ENCODE measurements at places on chromosomes 3 and 15. TPM values are rescaled to one million over a fixed set of nuclear protein-coding genes. Genes with fewer than 3 reads are reported as not detected.
A peak's percentile ranks its signal among the peaks of the same experiment; 100 is the strongest.

LHFPL4 gene
- total RNA-seq: 1.2 TPM

CPLX3 gene
- not detected for total RNA-seq

DNA sequence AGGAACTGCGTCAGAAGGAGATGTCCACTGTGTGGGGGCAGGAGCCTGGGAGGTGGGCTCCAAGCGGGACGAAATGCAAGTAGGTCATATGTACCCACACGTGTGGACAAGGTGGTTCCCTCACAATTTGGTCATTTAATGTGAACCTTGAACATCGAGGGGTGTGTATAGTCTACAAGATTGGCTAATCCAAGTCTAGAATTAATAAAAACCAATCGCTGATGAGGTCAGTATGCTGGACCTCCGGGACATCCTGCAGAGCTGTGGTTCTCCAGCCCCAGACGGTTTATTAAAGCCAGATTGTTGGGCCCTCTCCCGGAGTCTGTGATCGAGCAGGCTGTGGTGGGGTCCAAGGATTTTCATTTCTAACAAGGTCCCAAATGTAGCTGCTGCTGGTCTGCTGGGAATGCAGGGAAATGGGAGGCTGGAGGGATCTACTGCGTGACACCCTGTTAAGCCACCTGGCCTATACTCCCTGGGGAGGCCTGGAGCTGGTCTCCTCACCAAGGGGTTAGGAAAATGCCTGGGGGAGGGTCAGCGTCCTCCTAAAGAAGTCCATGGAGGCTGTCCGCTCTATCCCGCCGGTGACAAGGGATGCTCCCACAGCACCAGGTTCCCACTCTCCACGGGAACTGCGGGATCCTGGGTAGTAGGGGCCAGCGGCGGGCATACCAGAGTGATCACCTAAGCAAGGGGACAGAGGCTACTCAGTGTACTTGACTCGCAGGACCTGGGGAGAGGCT is 25.1 kb downstream of the PCSK6 start:
- H3K4me1 ChIP-seq: no peaks in the 10 kb centered on the region
- no peak for DNase-seq
- H3K27me3 ChIP-seq: no peaks in the 10 kb centered on the region
- no peak overlapping the region for H3K27ac ChIP-seq
- H3K36me3 ChIP-seq: no peaks in the 10 kb centered on the region

- no peak overlapping the region for H3K27ac ChIP-seq
- H3K4me3 ChIP-seq: no peak overlapping the region
- H3K4me1 ChIP-seq: no peaks in the 10 kb centered on the region
- no peaks in the 10 kb centered on the region for H3K27me3 ChIP-seq
- H3K36me3 ChIP-seq: no peaks in the 10 kb centered on the region
These were observed 12.8 kb downstream of the DENND6A start for GRCh38 chr3:57680046-57680445.

DNA sequence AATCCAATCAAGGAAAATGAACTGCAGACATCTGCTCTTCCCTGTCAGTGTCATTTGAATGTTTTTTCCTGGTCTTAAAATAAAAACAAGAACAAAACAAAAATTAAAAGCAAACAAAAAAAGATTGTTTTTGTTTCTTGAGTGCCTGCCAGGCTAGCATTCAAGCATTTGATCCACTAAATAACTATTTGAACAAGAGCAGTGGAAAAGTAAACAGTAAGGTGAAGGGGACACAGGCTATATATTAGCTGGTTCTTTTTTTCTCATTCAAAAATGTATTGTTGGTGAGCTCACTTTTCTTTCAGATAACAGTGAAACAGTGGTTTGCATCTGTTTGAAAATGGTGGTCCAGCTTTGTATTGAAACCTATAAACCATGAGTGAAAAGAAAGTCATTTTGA is 586.9 kb upstream of the SGO1 start:
- no peaks in the 10 kb centered on the region for H3K4me1 ChIP-seq
- DNase-seq: no peak
- no peaks in the 10 kb centered on the region for H3K27me3 ChIP-seq

LRTM1 gene
- total RNA-seq: not detected

BBS4 gene
- total RNA-seq: 10.5 TPM

DNA sequence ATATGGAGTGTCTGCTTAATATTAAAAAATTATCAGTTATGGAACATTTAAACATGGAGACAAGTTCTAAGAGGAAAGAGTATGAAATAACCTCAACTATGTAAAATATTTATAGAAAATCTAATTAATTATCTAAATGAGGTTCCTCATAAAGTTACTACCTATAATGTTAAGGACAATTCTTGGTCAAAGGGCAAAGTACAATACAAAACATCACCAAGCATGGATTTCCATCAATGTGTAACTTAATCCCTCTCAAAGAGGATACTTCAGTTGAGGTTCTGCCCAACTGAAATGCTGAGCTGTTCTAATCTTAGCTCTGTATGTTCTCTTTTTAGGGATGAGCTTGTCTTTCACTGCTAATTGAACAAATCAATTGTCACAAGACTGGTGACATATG is 56.0 kb upstream of the CHRM5 start:
- H3K36me3 ChIP-seq: no peaks in the 10 kb centered on the region
- no peaks in the 10 kb centered on the region for H3K27me3 ChIP-seq
- H3K27ac ChIP-seq: no peak overlapping the region
- no peak overlapping the region for H3K4me3 ChIP-seq

DNA sequence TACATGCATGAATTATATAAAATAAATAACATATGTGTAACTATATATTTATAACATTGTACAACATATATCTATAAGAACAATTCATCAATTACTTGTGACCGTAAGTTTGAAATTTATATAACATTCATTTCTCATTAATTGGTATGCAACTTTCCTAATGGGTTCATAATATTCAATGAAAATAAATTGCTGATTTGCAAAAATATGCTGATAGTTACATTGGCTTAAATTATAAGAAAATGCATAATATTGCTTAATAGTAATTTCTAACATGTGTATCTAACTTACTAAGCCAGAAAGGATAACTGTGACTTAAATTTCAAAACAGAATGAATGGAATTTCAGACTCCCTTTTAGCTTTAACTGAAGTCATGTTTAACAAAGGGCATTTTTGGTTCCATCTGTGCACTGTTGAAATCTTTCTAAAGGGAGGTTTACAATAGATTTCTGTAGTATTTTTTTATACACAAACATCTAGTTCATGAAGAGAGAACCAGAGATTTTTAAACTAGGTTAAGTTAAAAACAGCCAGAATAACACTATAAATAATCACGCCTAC is 310.9 kb downstream of the TBC1D5 start:
- no peaks in the 10 kb centered on the region for H3K27me3 ChIP-seq
- no peaks in the 10 kb centered on the region for H3K36me3 ChIP-seq
- DNase-seq: no peak
- no peak overlapping the region for H3K27ac ChIP-seq
- H3K4me1 ChIP-seq: peaks cover 16% of the 10 kb centered on the region
- no peak overlapping the region for H3K4me3 ChIP-seq

GRCh38 chr3:129462361-129462968 is 22.4 kb downstream of the IFT122 start:
- no peaks in the 10 kb centered on the region for H3K4me1 ChIP-seq
- no peak overlapping the region for H3K4me3 ChIP-seq
- no peaks in the 10 kb centered on the region for H3K27me3 ChIP-seq
- no peak for DNase-seq

GRCh38 chr15:33737687-33738601 is 230.4 kb upstream of the CHRM5 start:
- peak; percentile 28 for DNase-seq
- H3K4me3 ChIP-seq: no peak overlapping the region
- H3K27ac ChIP-seq: no peak overlapping the region
- no peaks in the 10 kb centered on the region for H3K4me1 ChIP-seq
- H3K27me3 ChIP-seq: no peaks in the 10 kb centered on the region

DNA sequence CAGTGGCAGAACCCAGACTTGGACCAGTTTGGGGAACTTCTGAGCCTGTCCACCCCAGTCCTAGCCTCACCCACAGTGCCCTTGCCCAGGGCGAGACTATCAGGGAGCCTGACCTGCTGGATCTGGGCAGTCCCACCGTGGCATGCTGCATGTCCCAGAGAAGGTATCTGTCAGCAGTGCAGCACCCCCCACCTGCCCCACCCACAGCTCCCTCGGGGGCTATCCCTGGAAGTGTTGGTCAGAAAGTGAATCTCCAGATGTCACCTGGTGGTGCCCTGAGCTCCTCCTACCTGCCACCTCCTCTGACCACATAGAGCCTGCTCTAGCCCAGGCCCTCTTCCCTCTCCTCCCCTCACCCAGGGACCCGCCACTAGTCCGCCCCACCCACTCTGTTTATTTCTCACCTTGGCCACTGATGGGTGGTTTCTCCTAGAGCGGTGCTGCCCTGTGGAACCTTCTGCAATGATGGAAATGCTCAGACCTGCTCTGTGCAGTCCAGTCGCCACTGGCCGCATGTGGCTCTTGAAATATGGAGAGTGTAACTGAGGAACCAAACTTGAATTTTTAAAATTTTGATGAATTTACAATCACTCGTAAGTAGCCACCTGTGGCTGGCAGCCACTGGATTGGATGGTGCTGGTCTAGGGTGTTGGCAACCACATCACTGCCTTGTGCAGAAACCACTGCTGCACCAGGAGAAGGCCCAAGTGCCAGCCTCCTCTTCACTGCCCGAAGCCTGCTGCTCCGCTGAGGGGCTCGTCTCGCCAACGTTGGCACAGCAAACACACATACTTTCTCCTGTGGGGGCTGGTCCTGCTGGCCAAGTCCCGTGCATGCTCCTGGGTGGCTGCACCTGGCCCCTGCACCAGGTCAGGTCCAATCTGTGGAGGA is 13.1 kb downstream of the HDAC11 start:
- H3K27ac ChIP-seq: no peak overlapping the region
- no peaks in the 10 kb centered on the region for H3K36me3 ChIP-seq
- no peak overlapping the region for H3K4me3 ChIP-seq

GRCh38 chr3:178343433-178344038 is 192.7 kb upstream of the KCNMB2 start:
- no peak for DNase-seq
- H3K4me3 ChIP-seq: no peak overlapping the region
- H3K36me3 ChIP-seq: no peaks in the 10 kb centered on the region
- no peaks in the 10 kb centered on the region for H3K4me1 ChIP-seq

DNA sequence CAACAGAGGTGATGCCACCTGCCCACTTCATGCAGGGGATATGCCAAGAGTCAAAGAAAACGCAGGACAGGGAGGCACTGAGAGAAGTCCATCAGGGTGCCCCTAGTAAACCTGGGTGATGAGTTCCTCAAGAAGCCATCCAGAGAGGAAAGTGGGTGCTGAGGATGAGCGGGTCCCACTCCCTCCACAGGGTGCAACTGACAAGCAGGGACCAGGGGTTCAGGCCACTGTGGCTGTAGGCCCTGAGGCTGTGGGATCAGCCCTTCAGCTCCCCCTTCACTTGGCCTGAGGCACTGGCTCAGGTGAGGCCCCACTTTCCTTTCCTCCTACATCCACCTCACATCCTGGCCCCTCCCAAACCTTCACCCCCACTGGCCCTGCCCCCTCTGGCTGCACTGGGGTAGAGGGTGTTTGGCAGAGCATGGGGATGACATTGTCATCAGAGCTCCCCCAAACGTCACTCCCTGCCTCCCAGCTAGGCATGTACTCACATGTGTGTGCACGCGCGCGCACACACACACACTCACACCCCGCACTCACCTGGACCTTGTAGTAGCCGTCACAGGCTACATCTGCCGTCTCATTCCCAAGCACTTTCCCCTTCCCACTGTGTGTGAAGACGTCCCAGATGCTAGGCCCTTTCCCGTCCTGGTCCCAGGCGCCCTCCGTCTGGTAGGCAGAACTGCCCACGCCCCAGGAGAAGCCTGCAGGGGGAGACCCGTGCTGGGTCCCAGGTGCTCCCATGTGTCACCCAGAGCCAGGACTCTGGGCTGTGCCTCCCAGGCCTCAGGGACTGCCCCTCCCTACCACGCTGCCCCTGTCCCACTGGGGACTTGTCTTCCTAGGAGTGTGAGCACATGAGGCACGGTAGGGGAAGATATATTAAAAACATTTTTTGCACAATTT is 1.4 kb downstream of the LCTL start:
- H3K4me1 ChIP-seq: no peaks in the 10 kb centered on the region
- H3K36me3 ChIP-seq: no peaks in the 10 kb centered on the region
- H3K27me3 ChIP-seq: no peaks in the 10 kb centered on the region
- no peak overlapping the region for H3K27ac ChIP-seq
- no peak overlapping the region for H3K4me3 ChIP-seq
- no peak for DNase-seq

DNA sequence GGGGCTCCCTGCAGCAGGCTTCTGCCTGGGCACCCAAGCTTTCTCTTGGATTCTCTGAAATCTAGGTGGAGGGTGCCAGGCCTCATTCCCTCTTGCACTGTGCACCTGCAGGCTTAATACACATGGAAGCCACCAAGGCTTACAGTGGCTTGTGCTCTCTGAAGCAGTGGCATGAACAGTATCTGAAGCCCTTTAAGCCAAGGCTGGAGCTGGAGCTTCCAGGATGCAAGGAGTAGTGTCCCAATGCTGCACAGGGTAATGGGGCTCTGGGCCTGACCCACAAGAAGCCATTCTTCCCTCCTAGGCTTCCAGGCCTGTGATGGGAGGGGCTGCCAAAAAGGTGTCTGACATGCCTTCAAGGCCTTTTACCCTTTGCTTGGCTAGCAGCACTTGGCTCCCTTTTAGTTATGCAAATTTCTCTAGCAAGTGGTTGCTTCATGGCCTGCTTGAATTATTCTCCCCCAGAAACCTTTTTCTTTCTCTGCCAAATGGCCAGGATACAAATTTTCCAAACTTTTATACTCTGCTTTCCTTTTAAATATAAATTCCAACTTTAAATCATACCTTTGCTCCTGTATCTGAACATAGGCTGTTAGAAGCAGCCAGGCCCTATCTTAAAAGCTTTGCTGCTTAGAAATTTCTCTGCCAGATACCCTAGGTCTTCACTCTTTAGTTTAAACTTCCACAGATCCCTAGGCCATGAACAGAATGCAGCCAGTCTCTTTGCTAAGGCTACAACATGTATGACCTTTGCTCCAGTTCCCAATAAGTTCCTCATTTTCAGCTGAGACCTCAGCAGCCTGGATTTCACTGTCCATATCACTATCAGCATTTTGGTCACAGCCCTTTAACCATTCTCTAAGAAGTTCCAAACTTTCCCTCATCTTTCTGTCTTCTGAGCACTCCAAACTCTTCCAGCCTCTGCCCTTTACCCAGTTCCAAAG is 201.1 kb upstream of the LRRFIP2 start:
- H3K4me3 ChIP-seq: no peak overlapping the region
- DNase-seq: no peak
- no peak overlapping the region for H3K27ac ChIP-seq
- no peaks in the 10 kb centered on the region for H3K36me3 ChIP-seq

Measured in pancreas (tissue), 10 donors.